ENCODE measurements at places on chromosomes 3 and 15. TPM values are rescaled to one million over a fixed set of nuclear protein-coding genes. Genes with fewer than 3 reads are reported as not detected.
A peak's percentile ranks its signal among the peaks of the same experiment; 100 is the strongest.

DNA sequence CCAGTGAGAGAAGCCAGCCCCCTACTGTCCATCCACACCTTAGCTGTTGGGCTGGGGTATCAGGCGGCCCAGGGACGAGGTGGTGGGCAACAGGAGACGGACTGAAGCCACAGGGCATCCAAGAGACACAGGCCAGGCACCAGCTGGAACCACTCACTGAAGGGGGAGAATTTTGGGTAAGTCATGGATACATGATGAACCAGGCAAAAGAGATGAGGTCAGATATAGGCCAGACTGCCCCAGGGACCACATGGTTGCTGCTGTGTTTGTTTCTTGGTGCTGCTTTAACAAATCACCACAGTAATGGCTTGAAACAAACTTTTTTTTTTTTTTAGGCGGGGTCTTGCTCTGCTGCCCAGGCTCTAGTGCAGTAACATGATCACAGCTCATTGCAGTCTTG lies 66.4 kb downstream of the SEMA5B start:
- no peak overlapping the region for H3K27ac ChIP-seq
- peaks cover 43% of the 10 kb centered on the region for H3K4me1 ChIP-seq
- H3K4me3 ChIP-seq, result no peak overlapping the region
- peaks cover 15% of the 10 kb centered on the region for H3K36me3 ChIP-seq
- DNase-seq, result no peak

DNA sequence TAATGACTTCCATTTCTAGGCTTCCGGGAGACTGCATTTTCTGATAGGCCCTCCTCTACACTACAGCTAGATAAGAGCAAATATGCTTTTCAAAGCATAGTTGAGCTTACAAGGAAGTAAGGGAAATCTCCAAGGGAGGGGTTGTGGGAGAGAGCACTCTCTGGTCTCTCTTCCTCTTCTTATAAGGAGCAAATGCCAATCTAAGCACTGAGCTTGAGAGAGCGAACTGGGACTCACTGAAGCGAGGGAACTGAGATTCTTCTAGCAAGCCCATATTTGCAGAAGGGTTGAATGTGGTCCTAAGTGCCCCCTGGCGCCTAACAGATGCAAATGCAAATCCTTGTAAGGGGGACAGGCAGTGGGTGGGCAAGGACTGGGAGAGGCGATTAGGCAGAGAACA lies 164.8 kb downstream of the ERC2 start:
- peaks cover 10% of the 10 kb centered on the region for H3K27me3 ChIP-seq
- H3K27ac ChIP-seq, result no peak overlapping the region
- no peak for DNase-seq
- H3K4me3 ChIP-seq, result no peak overlapping the region

- peak overlapping the region; percentile 77 for H3K27ac ChIP-seq
- DNase-seq, result no peak
- peaks cover 53% of the 10 kb centered on the region for H3K4me1 ChIP-seq
- H3K4me3 ChIP-seq, result no peak overlapping the region
- H3K27me3 ChIP-seq, result no peaks in the 10 kb centered on the region
- H3K36me3 ChIP-seq, result no peaks in the 10 kb centered on the region
Measured at GRCh38 chr3:126751611-126752302, 47.7 kb downstream of the CHCHD6 start.

TERC gene
- total RNA-seq, result 1.4 TPM

- H3K4me1 ChIP-seq, result no peaks in the 10 kb centered on the region
- no peak overlapping the region for H3K4me3 ChIP-seq
- no peaks in the 10 kb centered on the region for H3K27me3 ChIP-seq
Measured at GRCh38 chr3:197836244-197836643, 45.2 kb downstream of the LRCH3 start.

GRCh38 chr15:76057332-76058000 lies 2.3 kb upstream of the TMEM266 start:
- H3K4me3 ChIP-seq, result peak overlapping the region; percentile 47
- no peak for DNase-seq
- peaks cover 48% of the 10 kb centered on the region for H3K27me3 ChIP-seq
- no peaks in the 10 kb centered on the region for H3K36me3 ChIP-seq
- H3K4me1 ChIP-seq, result peaks cover 10% of the 10 kb centered on the region

DNA sequence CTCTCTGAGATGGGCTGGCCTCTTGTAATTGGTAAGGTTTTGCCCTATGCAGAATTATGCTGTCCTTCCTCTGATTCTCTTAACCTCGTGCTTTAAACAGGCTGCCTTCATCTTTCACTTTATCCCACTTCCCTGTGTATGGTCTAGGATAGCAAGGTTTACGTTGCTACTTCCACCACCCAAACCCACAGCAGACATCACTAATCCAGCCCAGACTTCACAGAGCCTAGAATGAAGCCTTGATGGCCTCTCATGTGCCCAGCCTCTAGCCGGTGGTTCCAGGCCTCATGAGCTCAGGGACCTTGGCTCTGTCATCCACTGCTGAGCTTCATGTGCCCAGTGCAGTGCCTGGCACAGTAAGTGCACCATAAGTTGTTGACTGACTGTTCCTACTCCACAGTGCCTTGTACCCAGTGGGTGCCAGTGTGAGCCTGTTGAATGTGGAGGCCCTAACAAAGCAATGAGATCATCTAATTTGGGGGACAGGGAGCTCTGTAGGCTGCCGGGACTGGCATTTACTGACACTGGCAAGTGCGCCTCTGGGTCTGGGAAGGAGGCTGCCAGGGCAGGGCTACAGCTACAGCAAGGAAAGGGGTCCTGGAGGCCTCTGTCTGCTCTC lies 12.5 kb downstream of the SLC6A6 start:
- DNase-seq, result no peak
- no peaks in the 10 kb centered on the region for H3K27me3 ChIP-seq
- peak overlapping the region; percentile 38 for H3K27ac ChIP-seq

GRCh38 chr3:30555968-30556367 lies 50.4 kb upstream of the TGFBR2 start:
- no peak for DNase-seq
- H3K27ac ChIP-seq, result no peak overlapping the region
- H3K36me3 ChIP-seq, result no peaks in the 10 kb centered on the region
- peaks cover 9% of the 10 kb centered on the region for H3K4me1 ChIP-seq

- DNase-seq, result no peak
- no peaks in the 10 kb centered on the region for H3K27me3 ChIP-seq
- H3K27ac ChIP-seq, result no peak overlapping the region
Measured at GRCh38 chr3:151538456-151539393, 77.9 kb upstream of the IGSF10 start.

GRCh38 chr3:31132132-31132769 lies 237.8 kb upstream of the GADL1 start:
- no peak overlapping the region for H3K4me3 ChIP-seq
- H3K4me1 ChIP-seq, result no peaks in the 10 kb centered on the region
- H3K36me3 ChIP-seq, result no peaks in the 10 kb centered on the region
- no peak for DNase-seq
- H3K27ac ChIP-seq, result no peak overlapping the region

KBTBD12 gene
- total RNA-seq, result not detected

DNA sequence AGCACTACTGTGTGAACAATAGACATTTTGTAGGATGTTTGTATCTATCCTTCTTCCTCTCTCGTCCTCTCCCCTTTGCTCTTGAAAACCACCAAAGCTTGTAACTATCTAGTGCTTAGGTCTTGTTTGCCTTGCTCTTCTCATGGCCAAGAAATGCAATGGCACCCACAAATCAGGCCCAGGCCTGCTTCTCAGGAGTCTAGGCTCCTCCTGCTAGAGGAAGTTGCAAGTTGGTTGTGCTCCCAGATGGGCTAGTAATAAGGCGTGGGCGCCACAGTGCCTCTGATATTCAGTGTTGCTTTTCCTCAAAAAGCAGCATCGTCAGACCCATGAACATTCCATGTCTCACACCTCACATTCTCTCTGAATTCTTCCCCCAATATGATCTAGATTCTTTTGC lies 28.7 kb downstream of the ZNF385D start:
- H3K36me3 ChIP-seq, result no peaks in the 10 kb centered on the region
- peaks cover 12% of the 10 kb centered on the region for H3K4me1 ChIP-seq
- H3K27me3 ChIP-seq, result no peaks in the 10 kb centered on the region
- no peak overlapping the region for H3K4me3 ChIP-seq
- no peak overlapping the region for H3K27ac ChIP-seq

CPNE9 gene
- not detected for total RNA-seq

GRCh38 chr3:180102134-180102533 lies 65.4 kb upstream of the PEX5L start:
- no peak overlapping the region for H3K27ac ChIP-seq
- peaks cover 1% of the 10 kb centered on the region for H3K36me3 ChIP-seq
- peaks cover 3% of the 10 kb centered on the region for H3K27me3 ChIP-seq
- H3K4me1 ChIP-seq, result no peaks in the 10 kb centered on the region

DNA sequence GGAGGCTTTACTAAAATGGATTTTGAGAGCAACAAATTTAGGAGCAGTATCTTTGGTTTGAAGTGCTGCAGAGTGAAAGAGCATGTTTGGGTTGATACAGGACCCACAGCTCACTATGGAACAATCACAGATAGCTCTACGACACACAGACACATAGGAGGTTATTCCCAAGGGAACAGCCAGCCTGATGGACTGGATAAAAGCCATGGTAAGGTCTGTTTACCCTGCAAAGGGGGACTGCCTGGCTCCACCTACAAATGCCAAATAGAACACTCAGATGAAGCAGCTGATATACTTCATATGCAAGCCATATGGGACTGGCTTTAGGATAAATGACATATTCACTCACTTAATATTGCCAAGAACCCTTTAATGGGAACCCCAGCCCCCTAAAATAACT lies 75.4 kb downstream of the CDC25A start:
- no peaks in the 10 kb centered on the region for H3K36me3 ChIP-seq
- H3K27ac ChIP-seq, result no peak overlapping the region
- H3K4me1 ChIP-seq, result no peaks in the 10 kb centered on the region
- DNase-seq, result no peak

CPN2 gene
- total RNA-seq, result not detected

GRCh38 chr3:31974471-31974870 lies 6.6 kb downstream of the OSBPL10 start:
- H3K4me3 ChIP-seq, result no peak overlapping the region
- DNase-seq, result no peak
- H3K27ac ChIP-seq, result peak overlapping the region; percentile 30
- H3K27me3 ChIP-seq, result no peaks in the 10 kb centered on the region
- peaks cover 4% of the 10 kb centered on the region for H3K36me3 ChIP-seq
- H3K4me1 ChIP-seq, result peaks cover 77% of the 10 kb centered on the region

DNA sequence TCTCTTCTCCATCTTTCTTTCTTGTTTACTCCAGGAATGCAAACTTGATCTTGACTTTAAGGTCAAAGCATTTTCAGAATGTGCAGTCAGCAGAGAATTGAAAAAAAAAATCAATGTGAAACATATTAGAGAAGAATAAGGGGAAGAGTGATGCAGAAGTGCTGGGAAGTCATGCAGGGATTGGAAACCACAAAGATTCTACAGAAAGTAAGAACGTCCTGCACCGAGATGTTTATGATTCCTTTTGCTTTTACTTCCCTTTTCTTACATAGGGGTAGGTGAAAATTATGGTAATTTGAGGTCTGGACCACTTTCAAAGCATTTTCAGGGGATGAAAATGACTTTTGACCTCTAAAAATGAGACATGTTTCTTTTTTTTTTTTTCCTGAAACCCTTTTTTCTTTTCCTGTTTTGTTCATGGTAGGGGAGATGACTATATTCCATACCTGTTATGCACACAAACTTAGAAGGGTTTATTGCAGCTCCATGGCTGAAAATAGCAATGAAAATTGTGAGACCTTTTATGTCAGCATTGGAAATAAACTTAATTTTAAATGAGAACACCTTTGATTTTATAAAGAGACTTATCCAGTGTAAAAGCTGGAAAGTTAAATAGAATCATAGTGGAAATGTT lies 623.5 kb upstream of the TBL1XR1 start:
- H3K27ac ChIP-seq, result peak overlapping the region; percentile 71
- H3K4me1 ChIP-seq, result peaks cover 73% of the 10 kb centered on the region
- no peak for DNase-seq
- H3K4me3 ChIP-seq, result no peak overlapping the region

- no peak overlapping the region for H3K27ac ChIP-seq
- H3K27me3 ChIP-seq, result no peaks in the 10 kb centered on the region
- peaks cover 8% of the 10 kb centered on the region for H3K4me1 ChIP-seq
- DNase-seq, result no peak
- H3K4me3 ChIP-seq, result no peak overlapping the region
Measured at GRCh38 chr15:72141171-72142084, 23.2 kb downstream of the SENP8 start.

DNA sequence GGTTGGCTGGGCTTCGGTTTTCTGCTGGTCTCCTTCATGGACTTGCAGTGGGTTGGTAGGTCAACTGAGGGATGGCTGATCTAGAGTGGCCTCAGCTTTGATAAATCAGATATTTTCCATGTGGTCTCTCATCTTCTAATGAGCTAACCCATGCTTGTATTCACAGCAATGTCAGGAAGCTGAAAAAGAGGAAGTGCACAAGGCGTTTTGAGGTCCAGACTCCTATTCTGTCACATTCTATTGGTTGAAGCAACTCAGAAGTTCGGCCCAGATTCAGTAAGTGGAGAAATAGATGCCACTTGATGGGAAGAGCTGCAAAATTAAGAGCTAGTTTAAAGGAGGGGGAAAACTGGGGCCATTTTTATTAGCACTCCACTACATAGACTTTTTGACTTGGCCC lies 361.2 kb downstream of the DIPK2A start:
- H3K4me3 ChIP-seq, result no peak overlapping the region
- H3K27ac ChIP-seq, result no peak overlapping the region
- peaks cover 3% of the 10 kb centered on the region for H3K36me3 ChIP-seq
- H3K4me1 ChIP-seq, result no peaks in the 10 kb centered on the region
- no peak for DNase-seq
- no peaks in the 10 kb centered on the region for H3K27me3 ChIP-seq

DNA sequence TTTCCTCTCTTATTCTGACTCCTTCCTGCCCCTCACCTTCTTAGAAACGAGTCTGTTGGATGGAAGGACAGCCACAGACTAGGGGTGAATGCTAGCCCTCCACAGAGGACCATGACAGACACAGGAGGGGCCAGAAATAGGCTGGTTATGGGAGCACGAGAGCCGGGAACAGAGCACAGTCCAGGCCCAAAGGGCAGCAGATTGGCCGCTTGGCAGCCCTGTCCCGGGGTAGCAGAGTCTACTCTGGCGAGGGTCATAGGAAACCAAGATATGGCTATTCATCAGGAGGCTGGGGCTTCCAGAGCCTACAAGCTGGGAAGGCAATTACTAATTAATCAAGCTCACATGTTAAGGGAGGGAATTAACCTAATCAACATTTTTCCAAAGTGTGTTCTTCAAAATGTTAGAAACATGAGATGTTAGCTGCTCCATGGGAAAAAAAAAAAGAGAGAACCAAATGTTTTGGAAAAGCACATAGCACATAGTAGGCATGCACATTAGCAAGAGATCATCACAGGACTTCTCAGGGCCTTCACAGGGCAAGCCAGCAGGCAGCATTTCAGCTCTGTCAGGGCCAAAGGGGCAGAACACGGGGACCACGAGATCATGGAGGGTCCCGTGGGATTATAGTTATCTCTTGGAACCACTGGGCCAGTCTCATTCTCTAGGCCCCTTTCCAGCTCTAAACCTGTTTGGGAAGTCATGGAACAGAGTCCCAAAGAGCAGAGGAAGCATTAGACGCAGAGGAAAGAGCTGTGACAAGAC lies 13.3 kb downstream of the SEMA3G start:
- no peak overlapping the region for H3K27ac ChIP-seq
- H3K4me1 ChIP-seq, result no peaks in the 10 kb centered on the region
- no peaks in the 10 kb centered on the region for H3K27me3 ChIP-seq
- H3K4me3 ChIP-seq, result no peak overlapping the region

DNA sequence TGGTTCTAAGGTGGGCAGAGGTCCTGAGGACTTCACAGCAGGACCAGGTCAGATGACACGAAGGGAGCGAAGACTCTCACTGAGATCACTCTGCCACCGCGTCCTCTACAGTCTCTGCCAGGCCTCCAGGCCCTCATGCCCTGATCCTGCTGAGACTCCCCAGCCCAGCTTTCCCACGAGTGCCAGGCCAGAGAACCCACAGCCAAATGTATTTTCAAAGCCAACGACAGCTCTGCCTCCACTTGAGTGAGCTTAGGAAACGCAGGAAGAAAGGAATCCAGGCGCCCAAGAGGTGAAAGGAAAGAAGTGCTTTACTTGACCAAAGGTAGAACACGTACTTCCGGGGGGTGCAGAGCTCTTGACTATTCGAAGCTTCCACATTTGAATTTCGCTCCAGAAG lies 275.0 kb downstream of the XXYLT1 start:
- peaks cover 2% of the 10 kb centered on the region for H3K36me3 ChIP-seq
- no peaks in the 10 kb centered on the region for H3K4me1 ChIP-seq
